ENCODE measurements at places on chromosomes 4 and X.

DNA sequence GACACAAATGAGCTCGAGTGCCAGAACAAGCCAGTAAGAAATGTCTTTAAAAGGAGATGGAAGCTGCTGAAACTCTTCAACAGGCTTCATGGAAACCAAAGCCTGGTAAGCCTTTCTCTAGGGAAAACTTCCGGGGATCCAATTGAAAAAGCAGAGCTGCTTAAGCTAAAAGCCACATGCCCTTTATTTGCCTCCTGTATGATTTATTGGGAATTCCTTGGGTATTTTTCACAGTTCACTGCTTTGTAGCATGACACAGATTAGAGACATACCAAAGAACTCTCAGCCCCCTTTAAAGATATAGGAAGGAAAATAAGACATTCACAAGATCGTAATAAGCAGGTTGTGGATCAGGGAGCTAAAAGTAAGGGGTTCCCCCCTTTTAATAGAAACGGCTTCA, 6.5 kb upstream of the ARHGAP6 start:
- no peak for DNase-seq

GRCh38 chr4:148431401-148431800, 10.8 kb downstream of the NR3C2 start:
- no peak for DNase-seq

GRCh38 chr4:77471821-77472495, 133.7 kb upstream of the CXCL13 start:
- DNase-seq, result no peak

GRCh38 chrX:111123125-111123524, 27.1 kb downstream of the PAK3 start:
- DNase-seq, result no peak

- DNase-seq, result no peak
Observed at GRCh38 chr4:147833254-147833653, 101.4 kb downstream of the ARHGAP10 start.

- DNase-seq, result no peak
Observed at GRCh38 chr4:20109391-20109790, 142.3 kb upstream of the SLIT2 start.

GRCh38 chr4:10115797-10116568, 616 bp downstream of the WDR1 start:
- peak; percentile 80 for DNase-seq

All from GM03348 (cell line).